ENCODE measurements at places on chromosomes 4 and X.

GRCh38 chr4:37546586-37546985, 139.6 kb downstream of the RELL1 start:
- DNase-seq, result no peak

DNA sequence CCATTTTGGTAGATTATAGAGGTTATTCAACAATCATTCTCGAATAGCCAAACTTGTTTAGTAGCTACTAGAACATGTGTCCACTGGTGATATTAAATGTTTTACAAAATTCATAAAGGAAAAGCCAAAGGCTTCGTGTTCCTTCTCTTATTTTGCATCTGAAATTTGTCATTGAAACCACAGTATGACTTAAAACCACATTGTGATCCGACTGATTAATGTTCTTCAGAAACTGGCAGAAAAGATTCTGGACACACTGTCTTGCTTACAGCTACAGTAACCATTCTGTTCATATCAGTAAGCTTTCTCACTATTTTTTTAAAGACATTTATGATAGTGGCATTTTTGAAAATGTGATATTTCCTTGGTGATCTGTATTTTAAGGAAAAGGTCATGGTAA, 2.6 kb upstream of the SMARCA1 start:
- DNase-seq, result no peak

DNA sequence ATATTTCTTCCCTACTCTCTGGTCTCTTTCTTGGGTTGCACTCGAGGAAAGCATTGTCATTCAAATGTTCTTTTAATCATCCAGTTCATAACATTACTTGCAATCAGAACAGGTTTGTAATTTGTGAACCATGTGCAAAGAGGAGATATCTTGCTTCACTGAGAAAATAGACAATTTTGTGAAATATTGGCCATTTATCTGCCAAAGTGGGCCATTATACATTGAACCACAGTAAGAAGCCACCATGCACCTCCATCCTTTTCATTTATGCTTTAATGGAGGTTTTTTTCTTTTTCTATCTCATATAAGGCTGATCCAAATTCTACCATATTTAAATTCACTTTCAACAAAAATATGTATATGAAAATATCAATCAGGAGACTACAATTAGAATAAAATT, 335.3 kb upstream of the AADAT start:
- DNase-seq, result no peak

DNA sequence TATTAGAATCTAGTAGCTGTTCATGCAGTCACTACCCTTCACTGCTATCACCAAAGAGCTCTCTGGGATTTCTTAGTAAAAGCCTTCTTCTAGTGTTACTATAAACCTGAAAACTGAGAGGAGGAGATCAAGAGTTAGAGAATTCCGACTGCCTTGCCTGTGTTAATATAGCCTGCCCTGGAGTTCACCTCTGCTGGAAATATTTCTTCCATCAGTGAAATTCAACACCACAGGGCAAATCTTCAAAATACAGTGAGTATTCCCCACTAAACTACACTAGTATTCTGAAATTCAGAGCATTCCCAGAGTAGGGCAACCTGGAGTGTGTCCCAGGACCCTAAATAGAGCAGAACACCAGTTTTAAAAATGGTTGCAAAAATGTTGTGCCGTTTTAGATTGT, 301.1 kb downstream of the ARHGAP24 start:
- no peak for DNase-seq

GRCh38 chr4:68734095-68734494, 63.6 kb upstream of the UGT2B15 start:
- DNase-seq, result no peak

- DNase-seq, result no peak
Measured at GRCh38 chr4:54197926-54198325, 31.2 kb upstream of the PDGFRA start.

- no peak for DNase-seq
Measured at GRCh38 chr4:66223068-66223703, 552.9 kb upstream of the EPHA5 start.

- DNase-seq, result no peak
Measured at GRCh38 chr4:141636082-141636770, at the start of gene IL15. Gene IL15, plus strand, starts transcription at chr4:141636583. Its CDS starts 82,882 bp downstream, at chr4:141719465.

DNA sequence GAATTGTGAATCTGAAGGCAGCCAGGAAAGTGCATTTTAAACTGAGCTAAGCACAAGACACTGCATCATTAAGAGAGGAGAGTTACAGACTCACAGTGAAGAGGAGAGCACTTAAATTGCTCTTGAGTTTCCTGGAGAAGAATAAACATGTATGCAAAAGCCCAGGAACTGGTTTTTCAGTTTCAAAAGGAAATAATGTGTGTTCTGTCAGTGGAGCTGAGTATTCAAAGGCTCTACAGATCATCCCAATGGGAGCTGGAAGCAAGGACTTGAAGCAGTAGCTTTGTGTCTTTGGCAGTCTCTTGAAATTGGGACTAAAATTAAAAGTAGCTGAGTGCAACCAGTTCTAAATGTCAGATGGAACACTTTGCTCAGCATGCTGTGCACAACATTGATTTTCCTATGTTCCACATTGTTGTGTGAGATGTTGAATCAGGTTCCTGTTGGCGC, 147.5 kb upstream of the ANK2 start:
- DNase-seq, result no peak

GRCh38 chr4:85039526-85039925, 73.0 kb upstream of the WDFY3 start:
- DNase-seq, result no peak

Measured in activated CD4-positive, CD25-positive, alpha-beta regulatory T cell treated with anti-CD3 and anti-CD28 coated beads, Interleukin-2, amount 50 U/mL, for 16 hours (primary cell).